Activated T-helper 1 cell treated with Interleukin-2 at 50 U/mL for 16 hours (primary cell): ENCODE measurements at places on chromosomes 2 and 18.

- DNase-seq, result no peak
Measured at GRCh38 chr18:54389143-54389505, 31.4 kb downstream of the C18orf54 start.

DNA sequence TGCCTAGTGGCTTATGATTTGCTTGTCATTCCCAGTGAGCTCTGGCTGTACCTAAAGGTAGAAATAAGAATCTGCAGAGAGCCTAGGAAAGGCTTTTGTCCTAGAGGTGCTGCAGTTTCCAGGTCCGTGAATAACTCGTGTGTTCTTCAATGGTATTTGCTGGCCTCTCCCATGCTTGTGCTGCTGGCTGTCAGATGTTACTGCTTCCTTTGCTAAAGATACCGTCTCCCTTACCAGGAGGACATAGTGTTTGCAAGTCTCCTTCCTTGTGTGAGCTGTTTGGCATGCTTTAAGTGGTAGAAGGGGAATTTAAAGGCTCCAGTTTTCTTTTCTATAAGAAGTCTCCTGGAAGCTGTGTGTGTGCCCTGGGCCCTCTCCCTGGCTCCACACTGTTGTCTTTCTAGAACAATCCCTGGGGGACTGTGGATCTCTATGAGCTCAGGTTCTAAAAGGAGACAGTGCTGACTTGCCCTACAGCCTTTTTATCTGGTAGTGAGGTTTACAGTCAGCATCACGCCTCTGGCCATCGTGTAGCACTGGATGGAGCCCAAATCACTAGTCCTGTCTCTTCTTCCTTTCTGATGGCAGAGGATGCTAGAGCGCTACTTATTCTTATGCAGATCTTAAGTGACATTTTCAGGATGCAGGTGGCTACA, 65.8 kb downstream of the RNF144A start:
- DNase-seq, result no peak

DNA sequence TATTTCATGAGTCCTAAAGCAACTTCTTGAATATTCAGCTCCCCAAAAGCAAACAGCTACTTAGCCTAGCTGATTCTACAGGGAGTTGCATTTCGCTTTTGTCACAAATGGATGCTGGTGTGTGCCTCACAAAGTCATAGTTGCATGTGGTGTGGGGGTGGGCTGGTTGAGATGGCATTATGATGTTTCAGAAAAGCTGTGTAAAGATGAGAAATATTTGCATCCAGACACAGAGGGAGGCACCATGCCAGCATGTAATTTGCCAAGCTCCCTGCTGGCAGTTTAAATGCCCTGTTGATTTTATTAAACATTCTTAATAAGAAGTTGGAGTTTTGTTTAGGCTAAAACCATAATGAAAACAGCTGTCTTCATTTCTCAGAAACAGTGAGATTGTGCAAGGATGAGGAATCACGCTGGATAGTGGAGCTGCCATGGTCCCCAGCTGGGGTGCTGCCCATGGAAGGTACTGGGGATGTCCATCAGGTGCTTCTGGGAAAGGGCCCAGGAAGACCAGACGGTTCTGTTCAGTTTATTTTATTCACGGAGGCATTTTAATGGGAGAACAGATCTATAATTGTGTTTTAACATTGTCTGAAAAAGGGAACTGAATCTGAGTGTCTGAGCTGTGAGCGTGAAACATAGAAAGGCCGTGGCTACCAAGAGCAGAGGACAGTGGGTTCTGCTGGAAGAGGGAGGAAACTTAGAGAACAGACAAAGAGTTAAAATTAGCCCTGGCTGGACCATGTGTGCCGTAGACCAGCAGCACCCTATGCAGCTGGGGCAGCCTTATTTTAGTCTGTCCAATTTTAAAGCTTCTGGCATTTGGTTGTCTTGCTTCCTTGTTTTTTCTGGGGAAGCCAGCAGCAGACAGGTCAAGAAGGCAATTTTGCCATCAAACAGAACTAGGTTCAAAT, 177.1 kb downstream of the FAM210A start:
- no peak for DNase-seq

DNA sequence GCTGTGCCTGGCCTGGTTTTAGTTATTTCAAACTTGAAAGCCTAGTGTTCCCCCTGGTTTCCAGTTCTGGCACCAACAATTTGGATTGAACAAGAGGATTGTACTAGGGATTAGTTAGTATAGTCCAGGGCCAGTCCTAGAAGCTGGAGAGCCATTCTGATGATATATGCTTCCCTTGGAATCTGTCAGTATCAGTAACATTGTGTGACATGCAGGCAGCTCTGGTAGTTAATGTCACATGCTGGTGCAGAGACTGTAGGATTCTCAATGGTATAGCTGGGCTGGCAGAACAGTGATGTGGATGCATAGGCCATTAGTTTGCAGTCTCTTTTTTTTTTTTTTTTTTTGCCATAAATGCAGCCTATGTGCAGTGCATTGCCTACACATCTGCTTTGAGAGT, 3.6 kb downstream of the MGAT5 start:
- DNase-seq, result no peak

DNA sequence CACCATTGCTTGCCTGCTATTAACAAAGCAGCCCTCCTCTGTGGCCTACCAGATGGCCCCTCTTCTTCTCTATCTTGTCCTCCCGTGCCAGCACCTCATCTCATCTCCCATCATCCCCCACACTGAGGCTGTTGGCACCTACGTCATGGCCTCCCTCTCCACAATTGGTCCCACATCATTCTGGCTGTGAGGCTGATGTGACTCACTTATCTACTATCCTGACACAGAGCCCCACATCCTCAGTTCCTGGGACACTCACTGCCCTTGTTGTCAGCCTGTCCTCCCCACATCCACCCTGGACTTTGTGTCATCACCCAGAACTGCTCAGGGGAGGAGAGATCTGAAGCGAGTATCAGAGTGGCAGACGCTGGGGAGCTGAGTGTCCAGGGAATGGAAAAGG, 102.9 kb downstream of the MRO start:
- no peak for DNase-seq

GRCh38 chr18:48638896-48639771, 100.3 kb downstream of the CTIF start:
- no peak for DNase-seq

GRCh38 chr2:20352230-20352578, 1.6 kb upstream of the PUM2 start:
- no peak for DNase-seq

DNA sequence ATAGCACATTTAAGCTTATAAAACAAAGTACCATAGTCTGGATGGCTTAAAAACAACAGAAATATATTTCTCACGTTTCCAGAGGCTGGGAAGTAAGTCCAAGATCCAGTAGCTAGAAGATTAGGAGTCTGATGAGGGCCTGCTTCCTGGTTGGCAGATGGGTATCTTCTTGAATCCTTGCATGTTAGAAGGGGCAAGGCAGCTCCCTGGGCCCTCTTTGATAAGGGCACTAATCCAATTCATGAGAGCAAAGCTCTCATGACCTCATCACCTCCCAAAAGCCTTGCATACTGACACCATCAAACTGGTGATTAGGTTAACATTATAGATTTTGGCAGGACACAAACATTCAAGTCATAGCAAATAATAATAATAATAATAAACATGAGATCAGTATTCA, 146.4 kb downstream of the CCDC102B start:
- DNase-seq, result no peak

DNA sequence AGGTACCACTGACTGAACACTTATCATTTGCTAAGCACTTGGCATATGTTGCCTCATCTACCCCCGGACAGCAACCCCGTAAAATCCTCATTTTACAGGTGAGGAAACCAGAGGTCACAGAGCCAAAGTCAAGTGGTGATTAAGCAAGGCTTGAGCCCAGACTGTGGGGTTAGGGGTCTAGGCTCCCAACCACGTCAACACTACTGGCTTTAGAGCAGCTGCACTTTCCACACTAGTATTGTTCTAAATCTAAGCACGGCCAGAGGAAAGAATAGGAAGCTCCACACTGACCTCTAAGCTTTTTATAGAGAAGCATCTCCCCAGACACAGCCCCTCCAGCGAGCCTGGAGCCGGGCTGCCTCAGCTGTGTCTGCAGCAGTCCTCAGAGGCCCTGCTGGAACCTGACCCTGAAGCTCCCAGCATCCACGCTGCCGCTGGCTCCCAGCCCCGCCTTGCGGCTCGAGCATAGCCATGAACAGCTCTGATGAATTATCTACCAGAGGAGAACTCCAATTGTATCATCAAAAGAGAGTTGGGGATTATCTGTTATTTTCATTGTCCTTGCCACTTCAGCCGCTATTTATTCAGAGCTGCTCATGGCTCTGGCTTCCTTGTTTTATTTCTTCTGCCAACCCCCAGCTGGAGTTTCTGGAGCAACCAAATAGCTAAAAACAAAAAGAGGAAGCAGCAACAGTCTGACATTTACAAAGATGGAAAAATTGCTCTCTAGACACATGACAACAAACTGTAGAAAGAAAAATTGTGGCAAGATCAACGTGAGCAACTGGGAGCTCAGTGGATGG, 62.2 kb upstream of the RTN4 start:
- no peak for DNase-seq
